CD4-positive, alpha-beta T cell treated with Interleukin-12 subunit alpha and Interleukin-12 subunit beta, for 1 hour (primary cell): ENCODE measurements at places on chromosomes 3 and 15.

DNA sequence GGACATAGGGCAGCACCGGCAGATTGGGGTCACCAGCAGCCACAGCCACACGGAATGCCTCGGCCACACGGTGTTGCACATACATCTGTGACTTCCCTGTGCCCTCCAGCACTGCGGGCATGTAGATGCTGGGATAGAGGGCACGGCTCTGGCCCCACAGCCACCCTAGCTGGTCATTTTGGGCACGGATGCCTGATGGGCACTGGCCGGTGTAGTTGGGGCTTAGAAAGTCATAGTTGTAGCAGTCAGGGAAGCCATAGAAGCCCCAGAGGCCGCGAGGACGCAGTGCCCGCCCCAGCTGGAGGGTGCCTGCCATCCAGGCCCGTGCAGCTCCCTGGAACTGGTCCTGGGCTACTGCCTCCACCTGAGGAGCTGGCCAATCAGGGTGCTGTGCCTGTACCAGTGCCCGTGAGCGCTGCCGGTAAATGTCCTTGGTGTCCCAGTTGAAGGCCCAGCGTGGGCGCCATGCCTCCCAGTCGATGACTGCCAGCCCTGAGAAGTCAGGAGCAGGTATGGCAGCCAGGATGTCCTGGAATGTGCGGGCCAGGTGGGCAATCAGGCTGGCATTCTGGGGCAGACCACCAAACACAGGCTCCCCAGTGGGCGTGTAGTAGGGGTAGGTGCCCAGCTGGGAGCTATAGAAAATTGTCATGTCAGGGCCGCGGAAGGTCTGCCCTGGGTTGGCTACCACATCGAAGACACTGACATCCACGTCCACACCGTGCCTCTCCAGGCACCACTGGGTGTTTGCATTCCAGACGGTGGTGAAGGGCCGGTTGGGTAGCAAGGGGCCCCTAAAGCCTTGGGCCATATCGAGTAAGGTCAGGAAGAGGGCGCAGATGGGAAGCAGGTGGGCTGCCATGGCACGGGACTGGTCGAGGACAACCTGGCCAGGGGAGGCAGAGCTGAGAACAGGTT is 1.0 kb downstream of the HYAL1 start:
- no peak for DNase-seq

- peak; percentile 34 for DNase-seq
These were observed 670 bp upstream of the ATP13A3 start for GRCh38 chr3:194487289-194488054.

GRCh38 chr3:69536306-69537020 is 150.6 kb upstream of the FRMD4B start:
- no peak for DNase-seq

DNA sequence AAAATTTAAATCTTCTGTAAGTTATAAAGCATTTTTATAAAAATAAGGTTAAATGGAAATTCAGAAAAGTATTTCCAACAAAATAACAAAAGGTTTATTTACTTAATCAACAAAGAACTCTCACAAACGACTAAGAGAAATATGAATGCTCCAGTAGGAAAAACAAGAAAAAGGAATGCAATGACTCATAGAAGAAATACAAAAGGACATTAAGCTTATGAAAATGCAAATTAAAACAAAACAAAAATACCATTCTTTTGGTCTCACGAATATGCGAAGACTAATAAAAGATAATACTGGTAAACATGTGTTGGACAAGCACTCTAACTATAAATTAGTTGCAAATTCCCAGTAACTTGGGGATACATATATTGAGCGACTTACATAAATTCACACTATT is 17.5 kb upstream of the TBC1D5 start:
- DNase-seq, result no peak

GRCh38 chr15:73239564-73240215 is 129.1 kb downstream of the HCN4 start:
- DNase-seq, result no peak
